Neural progenitor cell (in vitro differentiated cells): ENCODE measurements at places on chromosomes 3 and 15.

DNA sequence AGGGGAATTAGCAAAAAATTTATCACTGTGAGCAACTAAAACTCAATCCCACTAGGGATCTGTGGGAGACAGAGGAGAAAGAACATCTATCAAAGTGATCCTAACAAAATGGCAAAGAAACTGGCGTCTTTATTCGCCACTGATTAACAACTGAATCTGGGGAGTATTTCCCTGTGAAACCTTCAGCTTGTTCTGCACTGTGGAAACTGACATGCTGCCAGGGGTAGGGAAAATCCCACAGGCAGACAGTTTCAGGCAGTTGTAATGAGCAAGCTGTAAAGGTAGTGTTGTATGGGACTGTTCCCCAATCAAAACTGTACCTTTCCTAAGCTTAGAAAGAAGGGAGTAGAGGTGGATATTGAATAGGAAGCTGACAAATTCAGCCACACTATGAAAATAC is 611.7 kb downstream of the VGLL3 start:
- DNase-seq: no peak

DNA sequence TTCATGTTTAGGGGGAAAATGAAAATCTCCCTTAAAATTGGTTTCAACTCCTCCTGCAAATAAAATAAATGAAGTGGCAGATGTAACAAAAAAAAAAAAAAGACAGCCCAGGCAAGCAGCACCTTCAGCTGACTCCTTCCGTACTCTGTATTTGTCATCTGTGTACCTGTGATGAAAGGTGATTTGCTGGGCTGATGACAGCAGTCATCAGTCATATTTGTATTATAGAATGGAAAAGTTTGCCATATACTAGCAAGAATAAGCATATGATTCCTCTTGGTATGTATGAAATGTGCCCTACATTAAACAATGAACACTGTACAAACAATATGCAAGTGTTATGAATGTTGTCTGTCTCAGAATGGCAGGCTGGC is 44.1 kb upstream of the WWTR1 start:
- DNase-seq: no peak

DNA sequence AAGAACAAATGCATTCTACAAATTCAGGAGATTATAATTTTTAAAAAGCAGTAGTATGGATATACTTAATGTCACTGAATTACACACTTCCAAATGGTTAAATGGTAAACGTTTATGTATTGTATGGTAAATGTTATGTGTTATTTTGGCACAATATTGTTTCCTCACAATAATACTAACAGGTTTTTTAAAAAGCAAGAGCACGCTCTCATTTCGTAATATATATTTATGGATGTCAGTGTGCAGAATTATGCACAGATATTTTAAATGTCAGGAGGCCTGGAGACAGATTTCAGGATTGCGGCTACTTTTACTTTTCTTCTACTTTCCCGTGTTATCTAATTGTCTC is 533 bp downstream of the ZNF445 start:
- no peak for DNase-seq

GRCh38 chr15:72105111-72105510 is 12.8 kb downstream of the MYO9A start:
- DNase-seq: no peak

- DNase-seq: no peak
Observed at GRCh38 chr3:131349946-131350347, 31.6 kb upstream of the NUDT16 start.

DNA sequence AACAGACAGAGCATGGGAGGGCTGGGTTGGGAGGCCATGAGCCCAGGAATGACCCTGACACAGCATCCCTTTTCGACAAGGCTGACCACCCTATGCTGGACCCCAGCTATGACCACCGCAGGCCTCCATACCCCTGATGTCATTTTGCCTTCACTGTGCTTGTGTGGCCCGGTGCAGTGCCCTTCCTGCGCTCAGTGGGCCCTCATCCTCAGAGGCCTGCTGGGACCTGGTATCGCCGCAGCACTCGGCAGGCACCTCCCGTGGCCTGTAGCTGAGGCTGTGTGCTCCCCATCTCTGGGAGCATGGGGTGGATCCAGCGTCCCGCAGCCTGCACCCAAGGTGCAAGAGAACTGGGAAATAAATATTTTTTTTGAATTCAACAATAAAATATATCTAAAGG is 73.1 kb upstream of the MEF2A start:
- no peak for DNase-seq

GRCh38 chr15:72116731-72117485 is 1.0 kb downstream of the MYO9A start:
- DNase-seq: peak; percentile 63

DNA sequence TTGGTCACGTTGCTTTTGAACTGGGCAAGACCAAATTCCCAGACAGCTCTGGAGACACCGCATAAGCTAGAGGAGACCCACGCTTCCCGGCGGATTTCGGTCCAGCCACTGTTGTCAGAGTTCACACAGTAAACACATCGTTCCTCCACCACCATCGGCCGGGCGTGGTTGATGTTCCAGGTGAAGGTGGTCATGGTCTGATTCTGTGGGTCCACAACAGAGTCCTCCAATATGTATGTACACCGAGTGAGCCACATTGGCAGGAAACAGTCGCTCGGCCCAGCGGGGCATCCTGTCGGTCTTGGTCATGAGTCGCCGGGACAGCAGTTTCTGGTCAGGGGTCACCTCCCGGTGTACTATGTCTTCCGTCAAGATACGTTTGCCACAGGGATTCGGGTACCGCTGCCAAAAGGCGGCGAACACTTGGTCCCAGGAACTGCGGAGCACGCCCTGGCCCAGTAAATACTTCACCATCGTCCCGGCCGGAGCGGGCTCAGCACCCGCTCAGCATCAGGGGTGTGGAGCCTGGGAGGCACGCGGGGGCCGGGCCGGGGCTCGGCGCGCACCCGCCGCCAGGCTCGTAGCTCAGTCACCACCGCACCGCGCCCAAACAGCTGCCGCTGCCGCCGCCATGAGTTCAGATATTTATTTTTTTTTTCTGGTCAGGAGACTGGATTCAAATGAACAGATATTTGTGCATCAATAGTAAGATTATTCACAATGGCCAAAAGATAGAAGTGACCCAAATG is 36.7 kb upstream of the NANOGP8 start:
- DNase-seq: no peak

DNA sequence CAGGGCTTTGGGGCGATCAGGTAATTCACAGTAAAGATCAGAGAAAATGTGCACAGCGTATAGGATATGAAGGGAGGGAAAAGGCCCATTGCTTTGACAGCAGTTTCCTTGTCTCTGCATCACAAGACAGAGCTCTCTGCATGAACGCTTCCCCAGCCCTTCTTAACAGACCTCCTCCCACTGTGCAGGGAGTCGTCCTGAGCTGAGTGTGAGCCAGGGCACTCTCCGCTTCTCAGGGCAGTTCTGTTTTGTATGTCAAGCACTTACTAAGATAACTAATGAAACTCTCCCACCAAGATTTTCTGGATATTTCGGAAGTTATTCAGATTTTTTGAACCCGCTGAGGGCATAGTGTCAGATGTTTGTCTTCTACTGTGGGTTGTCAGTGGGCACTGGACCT is 105.8 kb upstream of the C15orf61 start:
- peak; percentile 49 for DNase-seq

GRCh38 chr3:10977892-10978510 is 14.5 kb upstream of the SLC6A1 start:
- DNase-seq: peak; percentile 31

DNA sequence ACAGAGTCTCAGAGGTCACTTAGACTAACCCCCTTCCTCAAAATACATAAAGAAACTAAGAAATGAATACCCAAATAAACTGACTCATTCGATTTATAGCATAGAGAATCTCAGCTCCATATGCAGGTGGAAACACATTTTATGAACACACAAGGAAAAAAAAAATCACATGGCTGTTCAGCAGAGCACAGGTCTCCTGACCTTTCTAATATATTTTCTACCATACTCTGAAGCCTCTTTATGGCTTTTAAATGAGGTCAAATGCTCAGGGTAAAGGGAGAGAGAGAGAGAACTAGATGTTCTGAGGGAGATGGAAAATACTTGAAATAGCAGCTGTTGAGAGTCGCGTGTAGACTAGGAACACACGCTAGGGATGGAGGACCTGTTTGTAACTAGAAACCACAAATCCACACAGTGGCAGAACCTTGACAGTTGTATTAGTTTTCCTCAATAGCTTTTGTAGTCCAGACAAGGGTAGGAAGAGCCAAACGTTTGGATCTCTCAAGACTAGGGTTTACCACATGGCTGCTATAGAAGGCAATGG is 165.3 kb downstream of the FMN1 start:
- DNase-seq: no peak

GRCh38 chr3:108062051-108062450 is 28.8 kb downstream of the CD47 start:
- no peak for DNase-seq

DNA sequence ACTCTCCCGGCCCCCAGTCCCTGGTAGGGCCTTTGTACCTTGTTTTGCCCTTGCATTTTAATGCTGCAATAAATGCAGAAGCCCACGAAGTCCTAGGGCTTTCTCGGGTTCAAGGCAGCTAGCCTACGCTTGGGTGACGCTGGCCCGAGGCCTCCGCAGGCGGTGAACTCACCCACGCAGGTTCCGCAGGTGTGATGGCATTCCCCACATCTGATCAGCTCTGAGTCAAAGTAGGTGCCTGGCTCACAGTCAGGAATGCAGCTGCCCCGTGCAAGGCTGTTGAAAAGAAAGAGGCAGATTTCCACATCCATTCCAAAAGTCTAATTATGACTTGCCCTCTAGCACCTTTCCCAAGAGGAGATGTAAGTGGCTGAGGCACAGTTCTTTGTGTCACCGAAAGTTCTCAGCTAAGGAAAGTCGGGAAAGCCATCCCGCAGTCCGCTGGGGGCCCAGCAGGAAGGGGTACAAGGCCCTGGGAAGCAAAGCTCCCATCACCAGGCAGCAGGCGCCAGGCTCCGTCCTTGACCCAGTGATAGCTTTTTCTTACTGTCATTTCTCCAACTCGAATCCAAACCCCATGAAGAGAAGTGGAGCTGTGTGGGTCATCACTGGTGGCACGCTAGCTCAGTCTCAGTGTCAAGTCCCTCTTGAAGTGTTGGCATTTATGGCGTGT is 23.2 kb upstream of the SNRPA1 start:
- no peak for DNase-seq

GRCh38 chr3:182124187-182124586 is 412.5 kb downstream of the SOX2 start:
- no peak for DNase-seq

DNA sequence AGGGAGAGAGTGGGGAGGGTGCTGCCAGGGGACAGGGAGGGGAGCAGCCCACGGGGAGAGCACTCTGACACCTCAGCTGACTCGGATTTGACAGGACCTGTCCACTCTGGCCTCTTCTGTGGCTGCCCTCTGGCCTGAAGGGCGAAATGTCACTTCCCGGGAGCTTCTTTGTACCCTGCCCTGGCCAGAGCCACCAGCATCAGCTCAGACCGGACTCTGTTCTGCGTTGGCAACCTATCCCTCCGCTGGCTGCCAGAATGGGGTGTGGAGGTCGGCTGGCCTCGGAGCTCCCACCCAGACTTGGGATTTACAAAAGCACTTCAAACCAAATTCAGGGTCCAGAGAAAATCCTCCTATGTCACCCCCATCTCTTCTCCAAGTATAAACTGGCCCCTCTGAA is 336.7 kb upstream of the FRG2C start:
- DNase-seq: no peak

DNA sequence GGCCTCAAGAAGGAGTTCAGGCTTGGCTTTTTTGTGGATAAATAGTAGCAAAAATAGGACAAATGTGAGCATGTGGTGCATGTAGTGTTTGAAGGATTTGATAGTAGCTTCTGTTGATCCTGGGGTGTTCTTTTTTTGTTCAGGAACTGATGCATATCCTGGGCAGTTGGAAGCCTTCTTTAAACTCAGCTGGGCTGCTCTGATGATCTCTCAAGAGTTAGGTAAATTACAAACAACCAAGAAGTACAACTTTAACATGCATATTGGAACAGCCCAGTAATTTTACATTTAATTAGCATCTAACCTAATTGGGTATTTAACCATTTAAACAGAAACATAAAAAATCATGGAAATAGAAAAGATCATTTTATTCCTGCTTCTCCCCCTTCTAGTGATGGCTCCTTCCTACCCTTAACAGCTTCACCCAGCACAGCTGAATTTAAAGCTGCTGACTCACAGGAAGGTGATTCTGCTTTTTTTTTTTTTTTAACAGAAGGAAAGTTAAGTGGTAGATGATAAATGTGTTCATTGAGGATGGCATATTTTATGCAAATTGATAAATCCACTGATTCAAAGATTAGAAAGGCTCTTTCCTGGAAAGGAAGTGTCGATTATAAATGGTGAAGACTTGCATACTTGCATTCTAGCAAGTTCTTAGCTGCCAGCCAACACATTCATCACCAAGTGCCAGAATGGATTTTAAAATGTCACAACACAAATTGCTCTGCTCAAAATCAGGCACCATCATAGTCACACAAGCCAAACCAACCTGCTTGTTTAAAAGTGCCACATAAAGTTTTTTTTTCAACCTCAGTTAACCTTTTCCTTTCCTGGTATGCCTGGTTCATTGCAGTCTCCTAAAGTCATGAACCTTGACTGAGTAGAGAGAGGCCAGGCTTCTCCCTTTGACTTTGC is 20.0 kb downstream of the SLC35G2 start:
- DNase-seq: no peak

DNA sequence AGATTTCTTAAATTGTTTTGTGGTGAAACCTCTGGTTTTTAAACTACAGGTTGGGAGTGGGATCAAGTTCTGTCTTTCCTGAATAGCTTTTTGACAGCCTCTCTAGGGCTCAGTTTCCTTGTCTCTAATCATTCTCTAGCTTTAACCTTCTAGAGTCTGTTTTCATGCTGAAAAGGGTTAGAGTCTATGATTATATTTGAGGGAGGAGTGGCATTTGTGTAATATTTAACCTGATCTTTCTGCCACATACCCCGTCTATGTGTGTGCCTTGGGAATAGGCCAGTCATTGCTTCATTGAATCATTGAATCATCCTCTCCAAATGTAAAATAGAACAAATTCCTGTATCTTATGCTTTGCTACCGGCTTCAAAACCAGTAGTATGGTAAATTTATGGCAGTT is 204.9 kb downstream of the KLHL25 start:
- DNase-seq: no peak

GRCh38 chr15:83398626-83399025 is 48.5 kb upstream of the SH3GL3 start:
- DNase-seq: no peak

GRCh38 chr15:25742041-25742730 is 120.9 kb downstream of the ATP10A start:
- DNase-seq: peak; percentile 76

DNA sequence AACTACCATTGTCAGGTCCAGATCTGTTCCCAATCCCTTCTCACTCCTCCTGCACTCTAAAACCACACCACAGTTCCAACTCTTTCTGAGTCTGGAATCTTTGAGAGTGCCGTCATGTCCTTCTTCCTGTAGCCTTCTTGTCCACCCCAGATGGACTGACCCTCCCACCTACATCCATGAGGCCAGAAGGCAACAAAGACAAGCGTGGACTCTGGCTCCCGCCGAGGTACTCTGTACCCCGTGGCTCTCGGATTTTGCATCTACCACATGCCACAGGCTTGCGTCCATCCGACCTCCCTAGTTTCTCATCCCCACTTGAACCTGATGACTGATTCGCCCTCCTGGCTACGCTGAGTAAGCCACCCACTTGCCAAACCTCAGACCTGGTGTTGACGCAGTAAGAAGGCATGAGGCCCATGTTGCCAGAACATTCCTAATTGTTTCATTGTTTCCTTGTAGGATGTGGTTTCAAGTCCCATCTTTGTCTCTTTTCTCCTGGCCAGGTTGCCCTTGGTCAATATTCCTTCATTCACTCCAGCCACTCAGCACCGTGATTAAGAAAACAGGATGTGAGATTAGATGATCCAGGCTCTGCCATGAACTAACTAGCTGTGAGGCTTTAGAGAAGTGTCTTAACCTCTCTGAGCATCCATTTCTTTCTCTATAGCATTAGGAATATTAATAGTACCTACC is 1.1 kb upstream of the ZBTB38 start:
- no peak for DNase-seq

- no peak for DNase-seq
Observed at GRCh38 chr3:108387063-108387462, 90.7 kb downstream of the HHLA2 start.
